ENCODE measurements at places on chromosomes 1 and 21. TPM values are rescaled to one million over a fixed set of nuclear protein-coding genes. Genes with fewer than 3 reads are reported as not detected.

- DNase-seq: no peak
Observed at GRCh38 chr21:44413566-44414290, 41.6 kb upstream of the LRRC3 start.

The MFN2 gene
- 51.7 TPM for total RNA-seq

GRCh38 chr1:8043621-8044020 is 17.5 kb upstream of the ERRFI1 start:
- no peak for DNase-seq

GRCh38 chr1:66275601-66276023 is 258.3 kb upstream of the SGIP1 start:
- no peak for DNase-seq

The DMBX1 gene
- 0.03 TPM for total RNA-seq

GRCh38 chr1:57959531-57960241 is 535.8 kb upstream of the DAB1 start:
- no peak for DNase-seq

The SLFNL1 gene
- total RNA-seq: 0.05 TPM

The PDC gene
- not detected for total RNA-seq

GRCh38 chr21:34726627-34727337 is 58.0 kb downstream of the CLIC6 start:
- DNase-seq: no peak

GRCh38 chr1:209556162-209556690 is 27.3 kb upstream of the CAMK1G start:
- DNase-seq: no peak

The HCN3 gene
- 3.3 TPM for total RNA-seq

GRCh38 chr1:25651036-25651640 is 34.5 kb downstream of the MAN1C1 start:
- no peak for DNase-seq

- DNase-seq: no peak
Observed at GRCh38 chr21:24110846-24111245, 1496.4 kb downstream of the MRPL39 start.

DNA sequence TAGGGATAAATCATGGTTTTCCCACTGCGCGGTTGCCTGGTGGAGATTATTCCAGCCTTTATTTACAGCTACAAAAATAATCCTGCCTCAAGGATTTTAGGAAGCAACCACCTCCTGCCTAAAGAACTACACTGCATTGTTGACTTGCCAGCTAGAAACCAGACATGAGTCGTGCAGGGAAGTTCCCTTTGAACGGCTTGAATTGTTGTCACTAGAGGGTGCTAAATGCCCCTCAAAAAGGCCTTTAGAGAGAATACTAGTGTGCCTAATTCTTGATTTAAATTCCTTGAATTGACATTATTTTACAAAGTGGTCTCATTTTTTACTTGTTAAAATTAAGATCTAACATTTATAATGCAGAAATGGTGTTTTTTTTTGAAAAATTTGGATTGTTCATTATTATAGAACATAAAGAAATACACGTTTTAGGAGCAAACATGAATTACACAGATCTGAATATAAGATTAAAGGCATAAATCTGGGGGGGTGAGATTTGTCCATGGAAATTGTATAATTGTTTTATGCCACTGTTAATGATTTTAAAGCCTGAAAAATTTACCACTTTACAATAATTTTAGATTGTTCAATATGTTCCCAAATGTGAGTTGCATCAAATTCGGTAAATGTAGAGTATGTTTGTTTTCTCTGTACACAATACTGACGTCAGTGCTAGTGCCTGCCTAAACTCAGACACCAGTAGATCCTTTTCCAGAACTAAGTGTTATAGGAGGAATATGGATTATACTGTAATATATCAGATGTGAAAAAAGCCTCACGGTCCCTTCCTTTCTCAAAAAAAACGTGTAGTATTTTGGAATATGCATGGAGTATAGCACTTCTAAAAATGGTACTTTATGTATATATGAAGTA is 7.6 kb upstream of the ERG start:
- DNase-seq: peak; percentile 71

DNA sequence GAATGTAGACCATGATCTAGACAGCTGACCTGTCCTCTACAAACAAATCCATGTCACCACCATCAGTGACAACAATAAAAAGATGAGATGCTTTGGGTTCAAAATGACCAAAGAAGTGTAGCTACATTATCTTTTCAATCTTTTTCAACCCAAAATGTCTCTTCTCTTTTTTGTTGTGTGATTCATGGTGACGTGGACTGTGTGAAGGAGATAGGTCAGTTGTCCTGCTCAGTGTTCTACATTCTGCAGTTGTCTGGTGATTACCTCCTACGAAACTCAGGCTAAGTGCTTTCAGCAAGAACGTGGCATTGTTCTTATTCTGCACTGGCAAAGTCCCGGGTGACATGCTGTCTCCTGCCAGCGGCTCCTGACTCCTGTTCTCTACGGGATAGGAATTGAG is 73.1 kb downstream of the PRKAB2 start:
- no peak for DNase-seq

DNA sequence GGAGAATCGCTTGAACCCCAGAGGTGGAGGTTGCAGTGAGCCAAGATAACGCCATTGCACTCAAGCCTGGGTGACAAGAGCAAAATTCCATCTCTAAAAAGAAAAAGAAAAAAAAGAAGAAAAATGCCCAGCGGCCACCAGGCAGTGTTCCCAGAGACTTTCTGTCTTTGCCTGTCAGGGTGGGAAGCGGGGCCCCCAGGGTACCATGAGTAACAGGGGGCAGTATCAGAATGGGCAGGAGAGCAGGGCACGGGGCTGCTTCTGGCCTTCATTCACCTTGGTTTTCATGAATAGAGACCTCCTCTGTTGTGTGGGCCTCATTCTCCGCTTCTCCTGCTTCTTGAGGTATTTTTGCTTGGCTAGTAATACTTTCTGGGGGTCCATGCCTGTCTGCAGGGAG is 20.4 kb downstream of the SLC26A9 start:
- no peak for DNase-seq

DNA sequence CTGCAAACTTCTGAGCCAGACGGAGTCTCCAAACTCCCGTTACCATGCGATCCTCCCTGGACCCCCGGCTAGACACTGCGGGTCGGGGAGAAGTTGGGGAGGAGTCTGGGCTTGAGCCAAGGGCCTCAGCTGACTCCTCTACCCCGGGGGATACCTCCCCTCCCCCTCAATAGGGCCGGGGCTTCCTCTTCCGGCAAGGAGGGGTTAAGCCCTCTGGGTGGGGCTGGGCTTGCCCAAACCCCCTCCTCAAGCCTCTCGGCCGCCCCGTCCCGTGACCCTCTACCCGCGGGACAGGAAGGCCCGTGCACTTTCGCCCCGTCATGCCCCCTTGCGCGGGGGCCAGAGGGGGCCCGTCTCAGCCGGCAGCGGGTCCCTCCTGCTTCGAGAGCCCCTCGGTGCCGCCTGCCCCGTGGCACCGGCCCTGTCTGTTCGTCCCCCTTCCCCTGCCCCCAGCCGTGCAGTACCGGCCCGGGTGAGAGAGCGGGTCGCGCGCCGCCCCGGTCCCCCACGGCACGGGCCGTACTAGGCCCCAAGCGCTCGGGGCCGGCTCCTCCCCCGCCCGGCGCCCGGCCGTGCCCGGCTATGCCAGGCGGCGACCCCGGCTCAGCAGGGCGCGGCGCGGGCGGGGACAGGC is 652 bp downstream of the ARL8A start:
- DNase-seq: no peak

GRCh38 chr1:236864996-236865817 is 70.1 kb downstream of the MTR start:
- DNase-seq: no peak

DNA sequence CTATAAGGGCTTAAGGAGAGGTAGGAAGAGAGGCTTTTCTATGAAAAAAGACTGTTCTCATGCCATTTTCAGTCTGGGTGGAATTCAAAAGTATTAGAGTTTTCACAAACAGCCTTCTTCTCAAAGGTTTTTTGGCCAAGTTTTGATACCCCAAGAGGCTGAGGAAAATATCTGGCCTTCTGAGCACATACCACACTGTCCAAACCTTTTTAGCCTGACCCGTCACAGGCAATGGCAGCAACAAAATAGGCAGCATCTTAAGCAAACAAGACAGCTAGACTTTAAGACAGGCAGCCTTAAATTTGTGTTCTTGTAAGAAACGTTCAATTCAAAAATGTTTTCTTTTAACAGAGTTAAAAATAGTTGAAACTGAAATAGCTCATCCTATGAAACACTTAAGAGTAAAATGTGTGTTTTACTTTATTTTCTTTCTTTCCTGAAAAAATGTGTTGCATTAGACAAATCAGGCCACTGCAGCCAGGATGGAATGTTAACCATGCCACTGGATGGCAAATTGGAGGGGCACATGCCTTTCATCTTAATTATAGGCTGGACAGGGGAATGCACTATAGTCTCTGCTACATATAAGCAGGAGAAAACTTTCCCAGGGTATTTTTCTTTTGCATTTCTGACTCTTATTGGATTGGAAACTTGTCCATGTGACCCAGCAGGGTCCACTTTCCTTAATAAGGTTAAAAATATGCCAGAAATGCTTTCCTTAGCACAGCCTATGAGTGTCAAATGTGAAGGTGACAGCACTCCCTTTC is 315.0 kb downstream of the TGFB2 start:
- DNase-seq: no peak

The KRTAP10-9 gene
- not detected for total RNA-seq

The SPRR5 gene
- not detected for total RNA-seq

GRCh38 chr1:49346767-49347349 is 570.2 kb upstream of the BEND5 start:
- DNase-seq: no peak

The S100A14 gene
- total RNA-seq: not detected

GRCh38 chr1:245898581-245898980 is 608.5 kb downstream of the SMYD3 start:
- no peak for DNase-seq

DNA sequence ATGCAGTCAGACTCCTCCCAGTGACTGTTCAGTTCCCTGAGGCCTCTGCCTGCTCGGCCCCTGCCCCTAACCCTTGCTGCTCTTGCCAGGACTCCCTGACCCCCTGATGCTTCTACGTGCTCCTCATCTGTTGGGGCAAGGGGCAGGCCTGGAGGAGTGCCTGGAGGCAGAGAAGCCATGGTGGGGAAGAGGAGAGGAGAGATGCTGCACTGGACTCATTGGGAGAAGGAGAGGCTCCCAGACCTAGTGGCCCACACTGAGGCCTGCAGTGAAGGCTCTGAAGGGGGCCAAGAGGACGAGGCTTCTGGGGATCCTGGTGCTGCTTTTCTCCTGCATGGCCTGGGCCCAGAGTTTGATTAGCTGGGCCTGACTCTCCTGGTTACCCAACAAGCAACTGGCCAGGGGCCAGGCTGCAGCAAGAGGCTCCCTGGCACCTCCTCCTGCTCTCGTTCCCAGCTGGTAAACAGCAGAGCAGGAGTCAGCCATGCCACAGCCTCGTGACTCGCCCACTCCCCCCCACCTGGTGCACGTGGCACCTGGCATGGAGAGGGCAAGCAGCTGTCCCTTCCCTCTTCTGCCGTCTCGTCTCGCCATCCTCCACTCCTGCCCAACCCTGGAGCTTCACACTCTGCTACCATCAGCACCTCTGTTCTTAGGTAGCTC is 847 bp upstream of the RORC start:
- DNase-seq: no peak

GRCh38 chr1:20429296-20429695 is 56.7 kb downstream of the CAMK2N1 start:
- no peak for DNase-seq

DNA sequence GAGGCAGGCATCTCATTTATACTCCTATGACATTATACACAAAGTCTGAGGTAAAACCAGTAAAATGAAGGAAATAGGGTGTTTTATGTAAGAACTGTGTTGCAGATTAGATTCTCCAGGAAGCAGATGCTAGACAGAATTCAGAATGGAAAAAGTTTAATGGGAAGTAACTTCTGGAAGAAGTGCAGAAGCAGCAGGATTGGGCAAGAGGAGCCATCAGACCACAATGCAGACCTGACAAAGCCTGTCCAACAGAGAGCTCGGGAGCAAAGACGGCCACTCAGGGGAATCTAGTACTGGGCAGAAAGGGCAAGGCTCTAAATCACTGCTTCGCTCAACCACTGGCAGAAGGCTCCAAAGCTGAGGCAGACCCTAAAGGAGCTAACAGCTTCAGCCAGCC is 33.7 kb downstream of the FBXO42 start:
- DNase-seq: no peak

GRCh38 chr1:28882009-28882628 is 32.2 kb upstream of the EPB41 start:
- DNase-seq: peak; percentile 94

DNA sequence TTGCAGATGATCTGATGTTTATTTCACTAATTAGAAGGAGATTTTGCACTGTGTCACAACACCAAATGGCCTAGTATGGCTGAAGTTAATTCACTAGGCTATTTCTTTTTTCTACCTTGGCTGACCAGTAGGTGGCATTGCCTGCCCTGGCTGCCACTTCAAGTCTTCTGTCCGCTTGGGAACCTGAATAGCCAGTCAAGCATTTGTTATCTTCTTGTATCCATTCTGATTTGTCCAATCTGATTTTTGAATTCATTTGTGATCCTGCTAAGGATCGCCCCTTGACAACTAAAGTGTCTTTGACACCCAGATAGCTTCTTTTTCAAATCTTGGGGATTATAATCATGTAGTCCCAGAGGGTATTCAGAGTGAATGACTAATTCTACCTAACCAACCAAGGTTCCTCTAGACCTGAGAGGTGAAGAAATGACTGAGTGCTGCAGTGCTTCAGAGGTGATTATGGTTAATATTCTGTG is 99.4 kb downstream of the GIPC2 start:
- DNase-seq: peak; percentile 81

GRCh38 chr1:10891091-10891490 is 94.6 kb upstream of the CASZ1 start:
- DNase-seq: no peak

The NKAIN1 gene
- total RNA-seq: 5.1 TPM

Measured in SK-MEL-5 (cell line).